ENCODE measurements at places on chromosomes 5 and 9.

DNA sequence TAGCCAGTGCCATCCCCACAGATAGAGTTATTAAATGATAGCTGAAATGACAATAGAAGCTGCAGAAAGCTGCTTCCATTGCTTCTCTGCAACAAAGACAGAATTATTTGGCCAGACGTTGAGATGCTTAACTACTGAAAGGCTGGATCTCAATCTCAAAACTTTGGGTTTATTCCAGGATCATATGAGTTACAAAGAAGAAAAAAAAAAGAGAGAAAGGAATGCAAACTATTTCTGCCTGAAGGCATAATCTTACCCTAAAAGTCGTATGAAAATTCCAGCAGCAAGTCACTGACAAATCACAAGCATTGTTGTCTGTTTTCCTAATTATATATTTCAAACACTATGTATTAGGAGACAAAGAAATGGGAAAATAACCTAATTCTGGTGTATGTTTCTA, 12.8 kb upstream of the TYRP1 start:
- DNase-seq = no peak

DNA sequence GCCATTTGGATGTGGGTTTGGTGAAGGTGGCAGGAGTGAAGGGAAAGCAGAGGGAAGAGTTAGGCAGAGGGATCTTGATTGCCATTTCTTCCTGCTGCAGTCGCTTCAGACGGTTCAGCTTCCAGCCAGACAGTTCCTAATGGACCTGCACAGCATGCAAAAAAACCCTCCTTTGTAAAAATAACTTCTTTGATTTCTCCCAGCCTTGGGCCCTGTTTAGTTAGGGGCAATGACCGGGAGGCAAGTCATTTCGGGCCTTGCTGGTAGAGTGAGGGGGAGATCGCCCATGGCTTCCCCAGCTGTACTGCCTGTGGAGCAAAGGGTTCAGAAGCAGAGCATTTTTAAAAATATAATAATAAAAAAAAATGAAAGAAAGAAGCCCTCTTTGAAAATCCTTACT, 67.2 kb upstream of the TLE1 start:
- DNase-seq = no peak

GRCh38 chr5:139847091-139847490, 51.5 kb downstream of the PSD2 start:
- no peak for DNase-seq

GRCh38 chr9:133089271-133089671, 27.5 kb downstream of the CEL start:
- DNase-seq = no peak

- DNase-seq = no peak
Observed at GRCh38 chr9:99249619-99250018, 27.5 kb downstream of the SEC61B start.

All from activated effector memory CD4-positive, alpha-beta T cell treated with Interleukin-2 at 50 U/mL for 16 hours (primary cell).